ENCODE measurements at places on chromosomes 1 and 21.

GRCh38 chr1:9603766-9604753 lies 15.3 kb downstream of the TMEM201 start:
- DNase-seq = no peak

DNA sequence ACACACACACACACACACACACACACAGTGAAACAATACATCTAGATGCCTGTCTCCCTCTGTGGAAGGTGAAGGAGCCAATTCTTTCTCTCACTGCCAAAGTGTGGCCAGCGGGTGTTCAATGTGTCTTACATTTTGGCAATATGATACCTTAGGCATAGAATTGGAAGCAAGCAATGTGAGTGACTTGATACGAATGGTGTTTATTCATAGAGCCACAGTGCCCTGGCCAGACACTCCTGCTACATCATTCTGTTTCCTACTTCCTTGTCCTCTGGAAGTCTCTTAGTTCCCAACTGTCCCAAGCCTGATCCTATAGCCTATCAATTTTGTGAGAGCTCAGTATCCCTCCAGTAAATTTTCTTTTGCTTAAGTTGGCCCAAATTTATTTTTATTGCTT lies 170.0 kb upstream of the L1TD1 start:
- no peak for DNase-seq

DNA sequence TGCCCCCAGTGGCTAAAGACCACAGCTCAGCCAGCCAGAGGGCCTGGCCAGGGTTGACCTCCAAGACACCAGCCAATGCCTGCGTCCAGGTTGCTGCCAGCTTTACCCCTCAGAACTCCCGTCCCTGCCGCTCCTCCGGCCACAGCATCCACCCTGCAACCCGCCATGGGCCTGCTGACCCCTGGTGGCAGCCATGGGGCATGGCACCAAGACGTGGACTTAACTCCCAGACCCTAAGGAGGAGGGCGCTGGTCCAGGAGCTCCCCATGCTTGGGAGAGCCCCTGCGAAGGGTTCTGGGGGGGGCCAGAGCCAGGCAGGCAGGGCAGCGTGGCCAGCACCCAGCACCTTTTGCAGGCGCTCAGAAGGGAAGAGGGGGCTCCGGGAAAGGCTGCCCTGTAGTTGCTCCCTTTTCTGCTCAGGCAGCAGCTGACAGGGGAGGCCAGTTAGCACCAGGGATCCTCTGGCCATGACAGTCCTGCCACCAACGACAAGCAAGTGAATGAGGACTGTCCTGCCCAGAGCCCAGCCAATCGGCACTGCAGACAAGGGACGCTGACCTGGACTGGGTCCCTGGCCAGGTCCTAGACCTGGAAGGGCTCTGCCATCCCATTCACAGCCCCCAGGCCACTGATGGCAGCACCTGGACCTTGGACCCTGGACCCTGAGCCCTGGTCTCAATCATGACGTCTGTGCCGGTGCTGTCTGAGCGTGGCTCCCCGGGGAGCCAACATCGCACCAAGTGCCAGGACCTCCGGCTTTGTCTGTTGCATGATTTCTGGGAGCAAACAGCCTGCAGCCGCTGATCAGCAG lies 246.2 kb downstream of the NPHP4 start:
- no peak for DNase-seq

- DNase-seq = no peak
These were observed 50.7 kb downstream of the SYT2 start for GRCh38 chr1:202659541-202659940.

- no peak for DNase-seq
These were observed 123.6 kb downstream of the AJAP1 start for GRCh38 chr1:4778056-4778455.

- DNase-seq = no peak
These were observed 11.0 kb upstream of the CDC42 start for GRCh38 chr1:22041505-22041904.

All from epithelial cell of proximal tubule (primary cell).